ENCODE measurements at places on chromosomes 2 and 18.

DNA sequence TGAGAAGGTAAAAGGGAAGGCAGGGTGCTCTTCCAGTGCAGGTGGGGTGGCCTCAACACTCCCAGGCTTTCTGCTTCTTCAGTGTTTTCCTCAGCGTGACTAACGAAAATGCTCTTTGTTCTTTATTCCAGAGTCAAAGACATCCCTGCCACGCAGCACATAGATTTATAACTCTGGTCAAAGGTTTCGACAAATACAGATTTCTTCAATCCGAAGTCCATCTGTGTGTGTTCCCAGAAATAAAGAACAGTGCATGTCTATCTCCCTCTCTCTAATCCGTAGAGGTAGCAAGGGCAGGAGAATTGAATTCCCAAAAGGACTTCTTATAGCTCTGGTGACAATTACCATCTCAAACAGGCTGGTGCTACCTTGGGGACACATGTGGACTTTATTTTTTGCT is 26.4 kb upstream of the TDRD15 start:
- no peak for DNase-seq

GRCh38 chr2:238313991-238314350 is 6.3 kb upstream of the TRAF3IP1 start:
- no peak for DNase-seq

GRCh38 chr2:168030862-168031624 is 216.4 kb downstream of the STK39 start:
- no peak for DNase-seq

DNA sequence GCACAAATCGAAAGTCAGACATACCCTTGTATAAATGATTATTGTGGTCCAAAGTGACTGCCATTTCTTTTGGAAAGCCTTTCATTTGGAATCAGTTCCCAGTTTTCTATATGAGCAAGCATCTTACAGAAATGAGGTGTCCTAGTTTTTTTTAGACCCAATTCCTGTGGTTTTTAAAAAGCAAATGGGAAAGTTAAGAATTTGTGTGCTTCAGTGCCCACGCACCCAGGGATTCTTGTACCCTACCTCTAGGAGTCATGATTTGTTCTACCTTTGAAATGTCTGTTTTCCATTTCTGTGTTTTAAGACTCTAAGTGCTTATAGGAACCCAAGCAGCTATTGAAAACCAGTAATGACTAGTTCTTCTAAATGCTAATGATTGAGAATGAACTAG is 218.1 kb downstream of the CAMKMT start:
- DNase-seq, result no peak

- peak; percentile 22 for DNase-seq
Measured at GRCh38 chr18:906416-907114, 1.9 kb downstream of the ADCYAP1 start.

DNA sequence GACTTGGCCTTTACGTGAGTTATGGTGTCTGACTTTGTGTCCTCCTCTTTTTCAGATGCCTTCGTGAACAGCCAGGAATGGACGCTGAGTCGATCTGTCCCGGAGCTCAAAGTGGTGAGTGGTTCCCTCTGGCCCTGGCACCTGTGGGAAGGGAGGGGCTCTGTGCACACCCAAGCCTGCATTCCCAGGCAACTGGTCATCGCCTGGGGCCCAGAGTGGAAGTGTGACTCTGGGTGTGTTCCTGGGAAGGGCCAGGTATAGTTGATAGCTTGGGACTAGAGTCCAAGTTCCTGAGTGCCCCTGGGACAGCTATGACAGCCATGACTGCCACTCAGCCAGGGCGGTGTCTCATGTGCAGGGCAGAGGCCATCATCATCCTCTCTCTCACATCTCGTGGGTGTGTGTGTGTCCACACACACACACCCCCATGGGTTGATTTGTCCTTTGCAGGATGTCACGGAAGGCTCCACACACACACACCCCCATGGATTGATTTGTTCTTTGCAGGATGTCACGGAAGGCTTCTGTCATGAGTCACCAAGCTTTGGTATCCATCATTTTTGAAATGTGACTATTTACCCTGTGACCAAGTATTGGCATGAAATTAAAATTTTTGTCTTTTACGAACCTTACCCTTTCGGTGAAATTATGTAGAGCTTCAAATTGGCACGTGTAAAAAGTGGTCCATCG is 215.4 kb downstream of the AGAP1 start:
- no peak for DNase-seq

DNA sequence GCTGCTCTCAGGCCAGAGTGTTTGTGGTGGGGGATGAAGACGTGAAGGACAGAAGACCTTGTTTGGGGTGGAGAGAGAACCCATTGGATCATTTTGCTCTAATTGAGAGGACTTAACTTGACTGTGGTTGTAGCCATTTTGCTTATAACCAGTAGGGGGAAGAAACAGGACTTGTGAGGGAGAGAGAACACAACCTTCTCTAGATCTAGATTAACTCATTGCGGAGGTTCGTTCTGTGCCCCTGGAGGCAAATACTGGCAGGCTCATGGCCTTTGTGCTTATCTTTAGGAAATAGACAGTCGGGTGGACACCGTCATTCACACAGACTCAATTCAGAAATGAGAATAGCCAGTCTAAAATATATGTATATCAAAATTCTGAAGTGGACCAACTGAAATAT is 147.0 kb upstream of the LHCGR start:
- DNase-seq, result no peak
